ENCODE measurements at places on chromosomes 3 and 15.

DNA sequence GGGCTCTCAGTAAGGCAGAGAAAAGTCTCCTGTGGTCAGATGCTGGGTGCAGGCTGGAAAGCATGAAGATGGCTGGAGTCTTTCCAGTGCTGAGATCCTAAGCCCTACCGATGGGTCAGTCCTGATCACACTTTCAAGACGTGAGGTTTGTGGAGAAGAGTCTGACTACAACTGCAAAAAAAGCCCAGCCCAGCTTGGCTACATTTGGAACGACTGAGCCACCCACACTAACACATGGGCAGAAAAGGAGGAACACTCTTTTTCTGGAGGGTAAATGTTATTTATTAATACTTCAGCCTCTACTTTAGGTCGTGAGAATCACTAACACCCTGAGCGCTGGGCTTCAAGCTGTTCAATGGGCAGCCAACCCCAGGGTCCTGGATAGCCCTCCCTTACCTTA lies 22.0 kb upstream of the C3orf22 start:
- no peak for DNase-seq

DNA sequence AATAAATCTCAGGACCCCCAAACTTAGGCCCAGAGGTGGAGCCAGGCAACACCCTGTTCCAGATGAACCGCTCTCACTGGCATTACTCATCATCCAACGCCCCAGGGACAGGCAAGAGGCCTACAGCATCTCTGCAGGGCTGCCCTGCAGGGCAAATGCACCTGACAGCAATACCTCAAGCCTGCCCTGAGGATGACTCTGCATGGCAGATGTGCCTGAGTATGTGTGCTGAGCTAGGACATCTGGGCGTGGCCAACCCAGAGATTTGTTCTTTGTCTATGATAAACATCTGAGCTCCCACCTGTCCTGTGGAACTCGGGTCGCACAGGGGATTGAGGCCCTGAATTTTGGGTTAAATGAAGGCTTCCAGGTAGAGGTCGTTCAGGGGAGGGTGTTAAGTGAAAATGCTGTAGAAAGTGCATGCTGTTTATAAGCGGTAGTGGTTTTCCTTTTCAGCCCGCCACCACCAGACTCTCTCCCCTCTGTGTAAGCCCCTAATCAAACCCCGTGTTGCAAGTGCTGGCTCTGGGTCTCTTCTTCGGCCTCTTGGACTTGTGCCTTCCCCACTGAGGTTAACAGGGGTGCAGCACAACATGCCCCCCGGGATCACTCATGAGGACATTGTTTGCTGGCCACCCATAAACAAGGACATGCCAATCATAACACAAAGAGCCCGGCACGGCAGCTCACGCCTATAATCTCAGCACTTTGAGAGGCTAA lies 92.3 kb downstream of the ATP10A start:
- DNase-seq = no peak

GRCh38 chr3:184712248-184713039 lies 580 bp upstream of the MAGEF1 start:
- no peak for DNase-seq

DNA sequence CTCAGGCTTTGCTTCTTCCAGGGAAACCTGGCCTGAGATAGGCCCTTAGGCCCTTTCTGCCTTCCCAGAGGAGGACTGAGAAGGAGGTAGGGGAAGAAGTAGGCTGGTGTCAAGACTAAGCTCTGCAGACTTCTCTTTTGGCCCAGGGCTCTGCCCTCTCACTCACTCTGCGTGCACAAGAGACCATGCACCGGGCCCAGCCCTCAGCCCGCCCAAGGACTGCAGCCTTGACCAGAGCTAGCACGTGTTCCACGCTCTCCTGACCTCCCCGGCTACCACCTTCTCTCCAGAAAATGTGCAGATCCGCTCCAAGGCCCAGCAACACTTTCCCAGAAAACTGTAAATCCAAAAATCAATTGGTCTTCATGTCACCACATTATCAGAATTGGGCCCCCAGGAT lies 59.8 kb downstream of the SEMA5B start:
- no peak for DNase-seq

- DNase-seq = no peak
Observed at GRCh38 chr3:151268267-151269235, 9.8 kb downstream of the P2RY14 start.

- DNase-seq = peak; percentile 73
Observed at GRCh38 chr15:89690276-89691218, at the start of the genes PEX11A and WDR93. Gene PEX11A (minus strand): TSS chr15:89690754. CDS start chr15:89690632, 122 bp downstream. Gene WDR93 (plus strand): TSS chr15:89690811. CDS start chr15:89701747, 10,936 bp downstream.

DNA sequence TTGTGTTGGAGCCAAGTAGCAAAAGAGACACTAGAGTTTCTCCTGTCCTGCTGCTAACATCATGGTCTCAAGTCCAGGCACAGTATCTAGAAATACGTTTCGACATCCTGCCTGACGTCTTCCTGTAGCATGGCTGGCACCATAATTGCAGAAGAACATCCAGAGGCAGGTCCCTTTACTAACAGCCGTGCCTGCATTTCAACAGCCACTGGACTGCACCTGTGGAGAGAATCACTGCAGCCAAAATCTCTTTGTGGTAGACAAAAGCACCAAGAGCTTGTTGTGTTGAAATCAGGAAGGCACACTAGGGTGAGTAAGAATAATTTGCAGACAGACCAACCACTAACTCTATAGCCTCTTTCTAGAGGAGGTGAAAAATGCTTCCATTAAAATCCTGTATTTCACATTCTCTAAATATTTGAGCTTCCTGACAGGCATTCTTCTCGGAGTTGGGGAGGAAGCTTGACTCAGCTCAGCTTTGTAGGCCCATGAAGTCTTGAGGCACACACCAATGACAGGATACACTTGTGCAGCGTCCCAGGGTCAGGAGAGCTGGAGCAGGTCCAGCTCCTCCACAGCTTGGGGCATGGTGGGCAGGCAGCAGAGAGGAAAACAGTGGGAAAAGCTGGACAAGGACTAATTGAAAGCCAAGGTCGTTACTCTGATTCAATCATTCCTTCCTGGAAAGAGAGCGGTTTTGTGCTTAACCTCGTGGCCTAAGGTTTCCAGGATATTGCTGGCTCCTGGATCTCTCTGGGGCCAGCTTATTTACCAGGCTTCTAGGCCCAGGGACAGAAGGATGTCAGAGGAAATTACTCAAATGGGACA lies 244.9 kb downstream of the FAM43A start:
- DNase-seq = no peak

- no peak for DNase-seq
Observed at GRCh38 chr3:46948830-46949671, 27.5 kb downstream of the CCDC12 start.

GRCh38 chr15:79990280-79990996 lies 19.4 kb upstream of the BCL2A1 start:
- DNase-seq = no peak

- DNase-seq = no peak
Observed at GRCh38 chr3:5095886-5096285, 26.2 kb upstream of the ARL8B start.

DNA sequence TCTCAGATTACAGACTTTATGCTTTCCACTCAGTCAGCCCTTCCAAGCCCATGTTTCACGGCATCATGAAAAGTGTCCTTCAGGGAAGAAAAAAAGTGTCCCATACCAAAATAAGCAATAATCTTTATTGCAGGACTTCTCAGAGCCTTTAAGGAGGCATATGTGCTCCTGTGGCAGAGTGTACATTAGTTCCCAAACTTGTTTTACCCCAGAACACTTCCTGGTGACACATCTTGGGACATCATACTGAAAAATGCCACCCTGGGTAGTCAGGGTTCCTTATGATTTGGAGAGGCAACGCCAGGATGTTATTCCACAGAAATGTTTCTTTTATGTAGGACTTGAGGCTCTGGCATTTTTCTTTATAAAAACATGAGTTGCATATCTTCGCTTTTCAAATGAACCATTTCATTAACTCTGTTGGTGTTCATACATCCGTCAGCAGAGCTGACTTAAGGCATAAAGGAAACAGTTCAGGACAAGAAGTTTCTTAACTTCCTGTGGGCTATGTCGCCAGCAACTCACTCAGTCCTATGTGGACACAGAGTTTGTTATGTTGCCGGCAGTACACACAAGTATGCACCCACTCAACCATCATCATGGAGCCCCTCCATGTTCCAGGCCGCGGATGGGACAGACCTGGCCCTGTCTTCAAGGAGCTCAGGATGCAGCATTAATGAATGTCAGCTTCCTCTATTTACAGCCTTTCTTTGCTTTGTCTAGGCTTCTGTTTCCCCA lies 63.8 kb downstream of the CASR start:
- DNase-seq = no peak

DNA sequence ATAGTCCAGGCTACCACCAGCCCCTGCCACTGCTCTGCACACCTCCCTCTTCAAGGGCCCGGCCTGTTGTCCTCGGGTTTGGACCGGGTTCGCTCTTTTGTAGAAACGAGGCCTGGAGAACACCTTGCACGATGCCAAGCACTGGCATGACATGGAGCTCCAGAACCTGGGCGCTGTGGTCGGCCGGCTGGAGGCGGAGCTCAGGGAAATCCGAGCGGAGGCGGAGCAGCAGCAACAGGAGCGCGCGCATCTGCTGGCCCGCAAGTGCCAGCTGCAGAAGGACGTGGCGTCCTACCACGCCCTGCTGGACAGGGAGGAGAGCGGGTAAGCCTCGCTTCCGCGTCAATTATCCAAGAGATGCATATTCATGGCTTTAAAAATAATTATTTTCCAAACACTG lies 72.4 kb downstream of the BFSP2 start:
- DNase-seq = no peak

DNA sequence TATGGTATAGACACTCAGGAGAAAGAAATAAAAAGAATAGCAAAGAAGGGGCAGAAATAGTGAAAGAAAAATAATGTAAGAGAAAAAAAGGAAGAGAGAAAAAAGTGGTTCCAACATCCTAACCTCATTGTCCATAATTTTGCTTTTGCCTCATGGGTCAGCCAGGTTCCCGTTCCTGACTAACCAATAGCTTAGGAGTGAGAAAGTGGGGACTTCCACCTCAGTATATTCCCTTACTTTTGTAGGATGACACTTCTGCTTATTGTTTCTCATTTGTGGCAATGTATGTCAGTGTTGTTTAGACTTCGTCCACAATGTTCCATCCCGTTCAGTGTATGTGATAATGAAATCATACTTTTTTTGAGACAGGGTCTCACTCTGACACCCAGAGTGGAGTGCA lies 9.3 kb upstream of the SLC12A8 start:
- DNase-seq = no peak

GRCh38 chr3:142647856-142648255 lies 51.7 kb downstream of the PLS1 start:
- DNase-seq = no peak

- DNase-seq = no peak
Observed at GRCh38 chr3:31022716-31023115, 128.3 kb upstream of the GADL1 start.

- no peak for DNase-seq
Observed at GRCh38 chr15:57769266-57769665, 62.8 kb downstream of the POLR2M start.
